HTR-8/SVneo (cell line): ENCODE measurements at places on chromosomes 7 and 10.

DNA sequence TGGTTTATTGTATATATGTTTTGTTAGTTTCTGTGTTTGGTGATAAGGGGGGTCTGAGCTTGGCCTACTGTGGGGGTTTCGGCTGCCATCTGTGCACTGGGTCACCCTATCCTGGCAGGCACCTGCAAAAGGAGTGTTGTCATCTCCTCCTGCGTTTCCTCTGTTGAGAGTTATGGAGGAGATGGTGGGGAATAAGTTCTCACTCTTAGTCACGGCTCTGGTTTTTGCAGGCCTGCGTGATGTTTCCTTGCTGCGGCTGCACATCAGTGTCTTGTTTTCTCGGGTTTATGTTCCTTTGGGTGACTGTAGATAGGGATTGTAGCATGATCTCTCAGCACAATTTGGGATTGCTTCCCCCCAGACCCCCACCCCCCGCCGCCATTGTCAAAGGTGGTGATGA, 36.8 kb downstream of the CCM2 start:
- DNase-seq = no peak

GRCh38 chr10:110504111-110504735, 6.5 kb downstream of the DUSP5 start:
- no peak for DNase-seq

DNA sequence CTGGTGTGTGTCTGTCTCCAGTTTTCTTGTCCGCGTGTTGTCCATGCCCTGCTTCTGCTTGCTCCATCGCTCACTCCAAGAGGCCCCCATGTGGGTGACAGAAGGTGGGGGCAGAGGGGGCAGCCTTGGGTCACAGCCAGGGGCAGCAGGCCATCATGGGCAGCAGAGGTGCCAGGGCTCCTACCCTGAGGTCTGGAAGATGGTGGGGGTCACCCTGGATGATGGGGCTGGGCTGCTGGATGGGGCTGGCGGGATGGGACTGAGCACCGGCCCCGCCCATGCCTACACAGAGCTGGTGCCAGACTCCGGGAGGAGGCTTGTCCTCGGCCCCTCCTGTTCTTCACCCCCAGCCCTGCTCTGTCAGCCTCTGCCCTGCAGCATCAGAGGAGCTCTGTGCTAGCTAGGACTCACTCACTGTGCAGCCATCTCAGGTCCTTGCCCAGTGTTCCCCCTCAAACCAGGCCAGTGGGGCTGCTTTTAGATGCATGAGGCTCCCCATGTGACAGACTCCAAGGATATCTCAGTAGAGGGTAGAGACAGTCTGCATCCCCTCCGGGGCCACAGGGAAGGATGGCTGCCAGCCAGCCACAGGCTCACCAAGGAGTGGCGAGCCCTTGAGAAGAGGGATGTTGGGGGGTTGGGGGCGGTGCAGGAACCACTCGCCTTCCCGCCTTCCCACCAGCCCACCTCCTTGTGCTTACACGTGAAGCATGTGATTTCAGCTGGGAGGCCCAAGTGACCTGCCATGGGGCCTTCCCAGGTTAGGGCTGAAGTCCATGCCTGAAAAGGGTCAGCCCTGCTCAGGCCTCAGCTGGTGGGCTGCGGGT, 35.5 kb upstream of the PPIF start:
- no peak for DNase-seq

DNA sequence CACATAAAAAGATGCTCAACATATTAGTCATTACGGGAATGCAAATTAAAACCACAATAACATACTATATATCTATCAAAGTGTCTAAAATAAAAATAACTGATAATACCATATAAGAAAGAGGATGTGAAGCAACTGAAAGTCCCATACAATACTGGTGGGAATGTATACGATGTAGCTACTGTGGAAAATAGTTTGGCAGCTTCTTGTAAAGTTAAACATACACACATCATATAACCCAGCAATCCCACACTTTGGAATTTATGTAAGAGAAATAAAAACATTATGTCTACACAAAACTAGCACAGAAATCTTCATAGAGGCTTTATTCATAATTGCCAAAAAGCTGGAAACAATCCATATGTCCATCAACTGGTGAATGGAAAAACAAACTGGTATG, 10.5 kb upstream of the COMMD3 start:
- no peak for DNase-seq

GRCh38 chr10:23606456-23606855, 167.6 kb downstream of the OTUD1 start:
- no peak for DNase-seq

GRCh38 chr10:93211991-93212390, 138.3 kb downstream of the CYP26A1 start:
- no peak for DNase-seq

- no peak for DNase-seq
Observed at GRCh38 chr10:74234569-74234968, 83.5 kb downstream of the ADK start.

DNA sequence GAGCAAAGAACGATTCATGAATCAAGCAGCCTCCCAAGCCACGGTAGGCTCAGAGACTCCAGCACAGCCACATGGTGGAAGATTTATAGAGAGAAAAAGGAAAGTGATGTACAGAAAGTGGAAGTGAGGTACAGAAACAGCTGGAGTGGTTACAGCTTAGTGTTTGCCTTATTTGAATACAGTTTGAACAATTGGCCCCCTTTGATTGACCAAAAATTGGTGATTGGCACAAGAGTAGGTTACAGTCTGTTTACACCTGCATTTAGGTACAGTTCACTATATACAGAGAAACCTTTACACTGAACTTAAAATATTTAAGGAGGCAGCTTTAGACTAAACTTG, 136.4 kb upstream of the ASAH2 start:
- DNase-seq = no peak

DNA sequence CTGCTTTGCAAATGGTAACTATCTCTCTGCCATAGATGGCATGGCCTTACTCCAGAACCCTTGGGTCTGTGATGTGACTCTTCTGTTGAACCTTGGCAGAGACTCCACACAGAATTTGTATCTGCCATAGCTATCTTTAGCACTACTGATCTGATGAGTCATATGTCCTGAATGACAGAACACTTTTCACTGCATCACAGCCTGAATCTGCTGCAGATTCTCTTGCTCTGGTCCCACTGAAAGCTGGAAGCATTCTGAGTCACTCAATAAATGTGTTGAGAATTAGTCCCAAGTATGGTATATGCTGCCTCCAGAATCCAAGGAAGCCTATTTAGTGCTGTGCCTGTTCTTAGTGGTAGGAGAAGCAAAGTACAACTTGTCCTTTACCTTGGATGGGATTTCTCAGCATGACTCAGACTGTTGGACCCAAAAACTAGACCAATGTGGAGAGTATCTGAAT, 39.5 kb upstream of the ANKRD1 start:
- DNase-seq = peak; percentile 63

GRCh38 chr10:110226926-110227641, 19.7 kb downstream of the MXI1 start:
- no peak for DNase-seq

DNA sequence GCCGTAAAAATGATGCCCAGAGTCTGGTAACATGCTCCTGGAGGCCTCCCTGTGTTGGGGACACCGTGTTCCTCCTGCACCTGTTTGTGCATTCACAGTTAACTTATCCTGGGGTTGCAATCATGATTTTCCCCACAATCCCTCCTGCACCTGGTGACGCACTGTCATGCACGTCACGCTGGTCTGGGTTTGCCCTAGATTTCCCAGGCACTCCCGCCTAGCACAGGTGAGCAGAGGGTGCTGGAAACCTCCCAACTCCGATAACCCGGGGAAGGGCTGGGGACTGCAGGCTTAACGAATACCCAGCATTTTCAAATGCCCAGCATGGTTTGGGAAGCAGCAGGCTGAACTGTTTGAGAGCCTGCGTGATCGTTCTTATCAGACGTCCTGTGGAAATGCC, 427.1 kb downstream of the TCERG1L start:
- no peak for DNase-seq

GRCh38 chr7:25852211-25852938, 299.6 kb upstream of the NFE2L3 start:
- DNase-seq = no peak

DNA sequence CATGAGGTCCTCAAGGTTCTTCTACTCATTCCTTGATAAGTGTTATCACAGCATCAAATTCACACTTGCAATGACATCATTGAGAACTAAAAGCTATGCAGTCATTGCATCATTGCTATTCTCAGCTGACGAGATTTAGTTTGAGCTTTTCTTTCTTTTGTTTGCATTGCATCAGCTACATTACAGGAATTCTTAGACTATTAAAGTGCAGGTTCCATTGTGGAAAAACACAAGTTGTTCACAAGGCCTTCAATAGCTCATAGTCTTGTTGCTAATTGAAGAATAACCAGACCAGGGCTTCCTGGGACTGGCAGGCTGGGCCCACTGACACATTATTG, 139.3 kb downstream of the CXCL12 start:
- DNase-seq = no peak

GRCh38 chr10:51524041-51524440, 175.4 kb downstream of the CSTF2T start:
- no peak for DNase-seq

DNA sequence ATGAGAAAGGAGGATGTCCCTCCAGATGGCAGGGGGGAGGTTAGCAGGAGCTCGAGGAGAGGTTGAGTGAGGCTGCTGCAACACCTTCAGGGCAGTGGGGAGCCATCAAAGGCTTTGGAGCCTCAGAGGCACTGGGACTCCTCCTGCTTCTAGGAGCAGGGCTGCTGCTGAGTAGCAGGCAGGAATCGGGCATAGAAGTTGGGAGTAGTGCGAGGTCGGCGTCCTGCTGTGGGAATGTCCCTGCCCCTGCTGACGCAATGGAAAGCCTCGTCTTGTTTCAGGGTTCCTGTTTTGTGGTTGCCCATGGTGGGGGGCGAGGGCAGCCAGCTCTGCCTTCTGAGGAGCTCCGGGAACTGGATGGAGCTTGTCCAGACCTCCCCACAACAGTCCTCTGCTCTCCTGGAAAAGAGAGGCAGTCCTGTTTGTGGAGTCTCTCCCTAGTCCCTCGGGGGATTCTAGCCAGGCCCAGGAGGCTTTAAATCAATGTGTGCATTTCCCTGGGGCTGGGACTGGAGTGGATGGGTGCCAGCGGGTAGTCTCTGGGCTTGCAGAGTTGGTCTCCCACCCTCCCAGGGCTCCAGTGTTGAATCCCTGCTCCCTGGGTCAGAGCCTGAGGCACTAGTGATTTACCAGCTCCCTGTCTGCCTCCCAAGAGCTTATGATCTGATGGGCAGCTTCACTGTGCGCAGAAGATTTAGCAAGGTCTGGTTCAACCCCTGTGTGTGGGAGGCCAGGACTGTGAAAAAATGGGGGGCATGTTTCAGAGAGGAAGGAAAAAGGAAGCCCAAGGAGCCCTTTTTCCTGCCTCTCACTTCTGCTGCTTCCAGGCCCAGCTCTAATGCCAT, 98.7 kb upstream of the PPIF start:
- no peak for DNase-seq

DNA sequence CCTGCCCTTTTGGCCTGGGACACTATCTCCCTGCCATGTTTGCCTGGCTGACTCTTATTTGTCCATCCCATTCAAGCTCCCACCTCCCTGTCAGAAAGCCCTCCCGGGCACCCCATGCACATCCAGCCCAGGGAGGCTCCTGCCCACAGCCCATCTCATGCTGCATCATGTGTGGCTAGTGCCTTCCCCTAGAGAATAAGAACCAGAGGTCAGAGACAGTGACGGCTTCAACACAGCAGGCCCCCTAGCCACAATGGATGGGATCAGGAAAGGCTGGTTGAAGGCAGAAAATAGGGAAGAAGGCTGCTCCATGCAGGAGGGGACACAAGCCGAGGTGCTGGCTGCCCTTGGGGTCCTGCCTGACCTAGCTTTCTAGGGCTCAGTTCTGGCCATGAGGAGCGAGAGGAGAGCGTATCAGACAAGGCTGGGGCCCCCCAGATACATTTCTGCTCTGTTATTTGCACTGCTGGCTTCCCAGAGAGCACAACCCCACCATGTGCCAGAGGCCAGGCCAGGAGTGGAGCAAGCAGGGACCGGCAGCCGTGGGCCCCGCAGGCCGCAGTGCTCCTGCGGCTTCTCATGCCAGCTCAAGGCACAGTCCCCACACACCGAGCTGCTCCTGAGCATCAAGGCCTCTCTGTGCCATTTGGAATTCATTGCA, 161.1 kb upstream of the ZMIZ1 start:
- no peak for DNase-seq

DNA sequence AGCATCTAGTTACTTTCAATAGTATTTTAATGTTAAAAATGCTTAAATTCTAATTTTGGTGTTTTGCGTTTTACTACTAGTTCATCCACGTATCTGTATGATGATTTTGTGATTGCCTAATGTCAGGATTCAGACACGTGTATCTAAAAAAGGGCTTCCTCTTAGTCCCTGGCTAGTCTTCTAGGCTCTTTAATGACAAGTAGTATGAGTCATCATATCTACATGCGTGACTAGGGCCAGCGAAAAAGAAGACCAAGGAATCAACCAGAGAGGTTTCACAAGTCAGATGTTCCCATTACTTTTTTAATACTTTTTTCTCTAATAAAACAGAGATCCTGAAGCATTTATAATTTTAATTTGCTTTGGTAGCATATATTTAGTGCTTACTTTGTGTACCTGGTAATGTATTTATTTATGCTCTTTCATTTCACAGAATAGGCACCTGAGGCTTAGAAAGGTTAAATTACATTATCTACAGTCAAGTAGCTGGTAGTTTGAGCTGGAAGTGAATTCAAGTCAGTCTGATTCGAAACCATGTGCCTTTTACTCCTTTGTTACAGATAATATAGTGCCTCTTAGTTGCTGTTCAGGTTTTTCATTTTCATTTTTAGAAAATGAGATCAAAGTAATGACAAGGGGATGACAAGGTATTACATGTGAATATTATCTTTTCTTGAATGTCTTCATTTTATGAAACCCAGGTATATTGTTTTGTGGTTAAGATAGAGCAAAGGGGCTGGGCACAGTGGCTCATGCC, 140.3 kb downstream of the FOXP2 start:
- peak; percentile 9 for DNase-seq

GRCh38 chr10:73644767-73645166, 3.5 kb upstream of the MYOZ1 start:
- DNase-seq = no peak

GRCh38 chr7:45683556-45684148, 109.5 kb downstream of the ADCY1 start:
- no peak for DNase-seq

DNA sequence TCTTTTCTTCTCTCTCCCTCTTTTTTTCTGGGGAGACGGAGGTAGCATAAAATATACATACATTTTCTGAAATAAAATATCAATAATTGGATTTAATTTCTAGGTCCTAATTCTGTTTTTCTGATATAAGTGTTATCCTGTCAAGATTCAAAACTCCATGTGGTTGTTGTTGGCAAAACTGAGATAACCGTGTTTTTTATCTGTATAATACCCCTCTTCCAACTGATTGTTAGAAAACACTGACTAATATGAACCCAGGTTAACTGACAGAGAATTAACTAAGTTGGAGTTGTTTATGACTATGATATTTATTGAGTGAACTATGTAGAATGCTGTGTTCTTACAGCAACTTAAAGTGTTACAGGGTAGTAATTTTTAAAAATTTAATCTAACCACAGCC, 236.5 kb upstream of the KAT6B start:
- no peak for DNase-seq

GRCh38 chr10:69628891-69629290, 1.2 kb upstream of the FAM241B start:
- no peak for DNase-seq

- no peak for DNase-seq
Observed at GRCh38 chr7:82665966-82666507, 222.5 kb upstream of the CACNA2D1 start.

GRCh38 chr10:5623081-5623748, 43.2 kb downstream of the ASB13 start:
- peak; percentile 78 for DNase-seq
